ENCODE measurements at places on chromosomes 1 and 21. TPM values are rescaled to one million over a fixed set of nuclear protein-coding genes. Genes with fewer than 3 reads are reported as not detected.

DNA sequence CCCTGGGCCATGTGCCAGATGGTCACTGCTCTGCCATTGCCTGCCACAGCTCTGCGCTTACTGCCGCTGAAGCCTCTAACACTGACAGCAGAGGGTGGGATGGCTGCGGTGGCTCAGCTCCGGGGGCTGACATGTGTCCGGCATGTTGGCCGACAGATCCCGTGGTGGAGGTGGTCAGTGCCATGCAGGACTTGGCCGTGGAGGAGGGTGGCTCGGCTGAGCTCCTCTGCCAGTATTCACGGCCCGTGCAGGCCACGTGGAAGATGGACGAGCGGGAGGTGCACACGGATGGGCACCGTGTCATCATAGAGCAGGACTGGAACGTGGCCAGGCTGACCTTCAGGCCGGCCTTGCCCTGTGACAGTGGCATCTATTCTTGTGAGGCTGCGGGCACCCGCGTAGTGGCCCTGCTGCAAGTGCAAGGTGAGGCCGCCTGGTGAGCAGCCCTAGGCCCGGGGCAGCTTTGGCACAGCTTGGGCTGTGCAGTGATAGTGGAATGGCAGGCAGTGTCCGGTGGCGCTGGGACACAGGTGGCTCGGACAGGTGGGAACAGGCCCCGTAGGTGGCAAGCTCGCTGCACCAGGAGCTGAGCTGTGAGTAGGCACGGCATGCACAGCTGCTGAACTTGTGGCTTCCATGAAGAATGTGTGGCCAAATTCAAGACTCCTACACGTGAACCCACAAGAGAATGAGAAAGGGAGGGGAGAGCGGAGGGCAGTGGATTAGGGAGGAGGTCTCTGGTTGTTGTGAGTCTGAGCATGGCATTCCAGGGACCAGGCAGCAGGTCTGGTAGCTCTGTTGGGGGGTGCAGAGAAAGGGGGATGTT lies 91.8 kb downstream of the TRIM11 start:
- no peak for DNase-seq

DNA sequence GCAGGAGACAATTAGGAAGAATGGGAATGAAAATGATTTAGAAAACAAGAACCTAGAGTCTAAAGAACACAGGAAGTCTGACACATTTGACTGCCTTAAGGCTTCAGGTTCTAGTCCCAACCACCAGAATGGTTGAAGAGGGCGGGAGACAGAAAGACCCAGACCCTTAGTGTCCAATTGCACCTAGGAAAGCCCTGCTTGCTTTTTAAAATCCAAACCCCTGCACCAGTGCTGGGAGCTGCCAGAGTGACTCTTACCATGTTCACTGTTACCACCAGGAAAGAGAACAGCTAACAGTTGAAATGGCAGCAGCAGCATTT lies 265 bp downstream of the CD1B start:
- DNase-seq = no peak

GRCh38 chr1:94038511-94038910 lies 82.4 kb downstream of the ABCA4 start:
- DNase-seq = no peak

RGS4 gene
- not detected for total RNA-seq

ANGPTL3 gene
- total RNA-seq = not detected
